Stimulated activated naive CD8-positive, alpha-beta T cell treated with anti-CD3 and anti-CD28 coated beads, Interleukin-15, Interleukin-2, amounts not matched to agents 100 U/mL and 50 U/mL, for 24 hours (primary cell): ENCODE measurements at places on chromosomes 6 and 20.

DNA sequence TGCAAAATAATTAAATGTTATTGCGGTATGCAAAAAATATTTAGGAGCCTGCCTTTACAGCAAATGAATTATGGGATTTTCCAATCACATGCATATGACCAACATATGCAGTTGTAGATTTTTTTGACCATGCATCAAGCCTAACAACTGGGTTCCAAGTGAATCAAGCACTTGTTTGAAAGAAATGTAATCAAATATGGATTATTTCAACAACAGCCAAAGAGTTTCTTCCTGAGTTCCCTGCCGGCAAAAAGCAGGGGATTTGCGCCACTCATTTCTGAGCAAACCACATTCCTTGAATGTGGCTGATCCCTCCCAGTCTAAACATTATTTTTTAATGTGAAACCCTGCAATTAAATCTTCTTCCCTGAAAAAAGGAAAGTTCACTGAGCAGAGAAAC lies 100.1 kb upstream of the ADTRP start:
- no peak for DNase-seq

- no peak for DNase-seq
Observed at GRCh38 chr6:122788663-122789181, 336 bp upstream of the SMPDL3A start.

- DNase-seq: peak; percentile 56
Observed at GRCh38 chr6:26607434-26608230, 10.9 kb downstream of the ABT1 start.

- DNase-seq: no peak
Observed at GRCh38 chr20:48632825-48633619, 194.8 kb downstream of the PREX1 start.

- no peak for DNase-seq
Observed at GRCh38 chr6:37632989-37633550, 64.6 kb downstream of the MDGA1 start.

- no peak for DNase-seq
Observed at GRCh38 chr6:125947615-125948014, 9.0 kb upstream of the HINT3 start.

DNA sequence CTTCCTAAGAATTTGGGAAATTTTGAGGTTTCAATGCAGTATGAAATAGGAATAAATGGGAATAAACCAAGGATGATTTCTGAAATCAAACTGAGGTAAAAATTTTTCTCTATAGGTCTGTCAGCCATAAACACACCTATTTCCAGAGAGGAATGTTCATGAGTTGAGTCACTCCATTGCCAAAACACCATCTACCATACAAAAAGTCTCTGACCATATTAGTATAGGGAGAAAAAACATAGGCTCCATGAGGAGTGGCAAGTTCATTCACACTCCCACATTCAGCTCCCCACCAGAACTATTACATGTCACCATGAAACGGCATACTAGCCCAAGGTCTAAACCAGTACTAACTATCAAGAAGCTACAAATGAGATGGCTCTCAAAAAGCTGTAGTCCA lies 9.6 kb downstream of the ZNF318 start:
- no peak for DNase-seq

- DNase-seq: no peak
Observed at GRCh38 chr6:56877922-56878321, 77.0 kb upstream of the BEND6 start.

- no peak for DNase-seq
Observed at GRCh38 chr6:135403584-135403983, 94.0 kb downstream of the AHI1 start.

DNA sequence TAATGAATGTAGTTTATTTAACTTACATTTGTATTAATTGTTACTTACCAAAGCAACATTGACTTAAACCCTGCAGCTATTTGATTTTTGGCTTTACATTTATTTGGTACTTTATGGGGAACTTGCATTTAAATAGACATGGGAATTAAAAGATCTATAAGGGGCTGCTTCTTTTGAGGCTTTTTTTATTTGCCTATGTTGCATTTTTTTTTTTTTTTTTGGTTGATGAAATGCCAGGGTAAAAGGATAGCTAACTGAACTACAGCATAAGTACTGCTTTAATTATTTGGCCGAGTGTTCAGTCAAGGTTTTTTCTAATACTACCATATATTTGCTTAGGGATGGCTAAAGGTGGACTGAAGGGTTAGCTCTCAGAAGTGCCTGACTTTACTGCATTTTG lies 62.5 kb upstream of the CDH4 start:
- no peak for DNase-seq

GRCh38 chr6:138504764-138505689 lies 5.7 kb upstream of the NHSL1 start:
- no peak for DNase-seq

DNA sequence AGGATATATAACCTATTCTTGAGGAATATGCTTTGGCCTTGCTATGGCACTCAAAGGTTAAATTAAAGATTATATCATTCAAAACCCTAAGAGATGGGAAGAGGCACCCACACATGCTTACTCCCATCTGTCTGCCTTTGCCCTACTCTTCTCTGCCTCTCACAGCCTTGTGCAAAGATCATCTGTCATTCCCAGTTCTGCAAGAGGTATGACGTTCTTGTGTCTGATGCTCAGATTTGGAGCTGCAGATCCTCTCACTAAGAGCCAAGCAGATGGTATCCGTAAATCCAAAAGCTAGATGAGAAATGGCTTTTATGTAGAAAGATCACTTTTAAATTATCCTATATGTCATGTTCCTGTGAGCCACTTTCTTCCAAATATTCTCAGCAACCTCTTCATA lies 112.0 kb downstream of the GPR63 start:
- DNase-seq: no peak

DNA sequence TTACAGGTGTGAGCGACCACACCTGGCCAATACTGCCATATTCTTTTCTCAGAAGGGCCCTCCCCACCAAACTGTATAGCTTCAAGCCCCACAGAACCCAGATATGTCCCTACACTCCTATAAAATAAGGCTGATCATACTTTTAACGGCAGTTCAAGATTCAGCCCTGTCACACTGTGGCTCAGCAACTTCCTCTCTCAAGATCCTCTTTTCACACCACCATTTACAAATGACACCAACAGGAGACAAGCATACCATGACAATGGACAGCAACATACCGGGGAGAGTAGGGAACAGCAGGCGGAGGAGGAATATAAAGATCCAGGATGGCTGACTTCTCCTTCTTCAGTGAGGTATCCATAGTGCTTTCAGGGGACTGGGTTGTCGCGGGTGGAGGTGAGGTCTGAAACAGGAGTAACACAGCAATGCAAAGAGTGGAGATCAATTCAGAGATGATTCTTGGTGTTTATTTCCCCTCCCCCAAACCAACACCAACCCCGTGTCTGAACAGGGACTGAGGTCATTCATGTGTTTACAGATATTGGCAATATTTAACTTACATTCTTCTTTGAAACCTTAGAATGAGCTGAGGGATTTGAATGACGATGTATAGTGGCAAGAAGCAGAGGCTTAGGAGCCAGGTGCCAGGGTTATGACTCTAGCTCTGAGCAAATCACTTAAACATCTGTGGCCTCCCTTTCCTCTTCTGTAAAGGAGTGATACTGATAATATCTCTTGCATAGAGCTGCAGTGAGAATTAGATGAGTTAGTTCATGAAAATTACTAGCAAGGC lies 57.6 kb upstream of the IPCEF1 start:
- DNase-seq: no peak

DNA sequence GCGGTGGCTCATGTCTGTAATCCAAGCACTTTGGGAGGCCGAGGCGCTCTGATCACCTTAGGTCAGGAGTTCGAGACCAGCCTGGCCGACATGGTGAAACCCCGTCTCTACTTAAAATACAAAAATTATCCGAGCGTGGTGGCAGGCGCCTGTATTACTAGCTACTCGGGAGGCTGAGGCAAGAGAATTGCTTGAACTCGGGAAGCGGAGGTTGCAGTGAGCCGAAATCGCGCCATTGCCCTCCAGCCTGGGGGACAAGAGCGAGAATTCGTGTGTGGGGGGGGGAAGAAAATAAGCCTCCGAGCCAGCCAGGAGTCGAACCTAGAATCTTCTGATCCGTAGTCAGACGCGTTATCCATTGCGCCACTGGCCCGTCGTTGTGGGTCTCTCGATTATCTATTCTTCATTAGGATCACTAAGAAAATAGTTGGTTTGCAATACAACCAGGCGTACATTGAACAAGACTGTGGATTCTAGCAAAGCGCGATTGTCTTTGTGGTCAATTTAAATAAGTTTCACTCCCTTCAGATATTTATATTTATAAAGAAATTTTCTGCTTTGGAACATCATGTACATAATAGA lies 33.9 kb upstream of the PRSS16 start:
- peak; percentile 35 for DNase-seq

GRCh38 chr20:13515291-13515690 lies 123.4 kb downstream of the TASP1 start:
- no peak for DNase-seq

DNA sequence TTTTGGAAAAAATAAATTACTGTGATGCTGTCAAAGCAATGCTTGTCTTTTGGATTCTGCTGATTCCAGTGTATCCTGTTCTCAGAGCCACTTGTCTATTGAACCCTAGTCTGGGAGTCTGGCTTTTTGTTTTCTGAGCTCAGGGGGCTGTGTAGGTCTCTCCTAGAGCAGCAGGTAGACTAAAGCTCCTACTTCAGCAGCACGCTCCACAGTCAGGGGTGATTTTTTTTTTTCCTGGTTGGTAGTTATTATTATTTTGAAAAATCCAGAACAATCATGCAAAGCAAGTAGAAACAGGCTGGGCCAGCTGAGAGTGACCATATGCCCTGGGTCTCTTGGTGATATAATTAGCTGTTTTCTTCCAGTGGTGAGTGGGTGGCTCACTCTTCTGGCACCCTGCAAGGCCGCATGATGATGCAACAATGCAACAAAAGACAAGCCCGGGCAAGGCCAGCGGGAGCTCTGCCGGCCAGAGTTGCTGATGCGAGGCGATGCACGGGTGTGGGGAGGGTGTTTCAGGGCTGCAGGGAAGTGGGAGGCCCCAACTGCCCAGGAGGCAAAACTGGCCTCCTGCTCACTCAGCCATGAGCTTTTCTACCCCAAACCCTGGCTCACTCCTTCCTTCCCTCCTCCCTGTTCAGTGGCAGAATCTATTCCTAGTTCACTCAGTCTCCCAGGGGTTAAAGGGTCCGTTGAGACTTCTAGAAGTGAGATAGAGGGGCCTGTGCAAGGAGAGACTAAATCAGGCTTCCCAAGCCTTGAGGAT lies 11.5 kb upstream of the CDKN1A start:
- no peak for DNase-seq

- no peak for DNase-seq
Observed at GRCh38 chr6:38467566-38467965, 172.2 kb downstream of the BTBD9 start.

DNA sequence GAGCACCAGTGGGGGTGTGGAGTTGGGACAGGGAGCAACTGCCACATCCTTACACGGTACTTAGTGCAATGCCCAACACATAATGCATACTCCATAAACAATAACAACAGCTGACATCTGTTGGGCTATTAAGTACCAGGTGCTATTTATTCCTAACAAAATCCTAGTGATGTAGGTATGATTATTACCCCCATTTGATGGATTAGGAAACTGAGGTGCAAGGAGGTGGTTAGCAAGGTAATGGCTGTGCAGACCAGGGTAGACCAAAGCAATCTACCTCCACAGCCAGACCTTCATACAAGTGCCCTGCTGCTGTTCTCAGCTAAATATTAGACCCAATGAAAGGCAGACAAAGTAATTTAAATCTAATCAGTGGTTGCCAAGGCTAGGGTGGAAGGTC lies 36.8 kb downstream of the SLC13A3 start:
- DNase-seq: no peak

GRCh38 chr20:58975353-58975752 lies 5.7 kb upstream of the NELFCD start:
- DNase-seq: no peak
